ENCODE measurements at places on chromosomes 4 and X.

- DNase-seq, result no peak
Observed at GRCh38 chr4:179585761-179586160, 2143.5 kb upstream of the AGA start.

GRCh38 chr4:48130100-48130499 lies 4.0 kb downstream of the TXK start:
- no peak for DNase-seq

- DNase-seq, result no peak
Observed at GRCh38 chrX:129006491-129006890, 516.8 kb downstream of the SMARCA1 start.

GRCh38 chr4:145734576-145735346 lies 54.8 kb downstream of the C4orf51 start:
- DNase-seq, result no peak

GRCh38 chr4:143489106-143489505 lies 24.4 kb upstream of the SMARCA5 start:
- no peak for DNase-seq

DNA sequence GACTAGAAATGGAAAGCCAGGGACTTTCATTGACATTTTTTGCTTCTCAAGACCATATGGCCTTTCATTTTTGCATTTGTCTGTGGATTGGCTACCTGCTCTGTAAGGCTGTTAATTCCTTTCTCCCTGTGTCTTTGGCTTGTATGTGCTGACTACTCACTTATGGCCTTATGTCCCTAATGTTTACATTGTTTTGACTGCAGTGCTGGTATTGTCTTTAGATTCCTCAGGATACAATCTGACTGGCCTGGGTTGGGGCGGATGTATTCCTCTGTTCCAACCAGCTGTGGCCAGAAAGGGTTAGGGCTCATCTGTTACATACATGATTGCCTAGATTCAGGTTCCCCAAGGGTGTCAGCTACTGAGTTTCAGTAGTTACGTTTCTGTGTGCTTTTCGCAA lies 108.1 kb downstream of the RAPGEF2 start:
- no peak for DNase-seq

GRCh38 chr4:1628892-1629698 lies 55.0 kb downstream of the FAM53A start:
- DNase-seq, result peak; percentile 67

- DNase-seq, result peak; percentile 3
Observed at GRCh38 chrX:132292793-132293192, 73.5 kb upstream of the RAP2C start.

DNA sequence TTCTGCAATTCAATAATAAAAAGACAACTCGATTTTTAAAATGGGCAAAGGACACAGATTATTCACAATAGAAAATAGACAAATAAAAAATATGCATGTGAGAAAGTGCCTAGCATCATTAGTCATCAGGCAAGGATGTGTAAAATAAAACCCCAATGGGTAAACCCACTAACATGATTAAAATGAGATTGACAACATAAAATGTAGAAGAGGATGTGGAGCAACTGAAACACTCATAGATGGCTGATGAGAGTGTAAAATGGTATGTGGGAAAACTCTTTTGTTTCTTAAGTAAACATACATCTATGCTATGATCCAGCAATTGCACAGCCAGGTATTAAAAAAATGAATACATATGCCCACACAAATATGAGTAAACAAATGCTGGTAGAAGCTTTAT lies 177.6 kb downstream of the IQCM start:
- no peak for DNase-seq

DNA sequence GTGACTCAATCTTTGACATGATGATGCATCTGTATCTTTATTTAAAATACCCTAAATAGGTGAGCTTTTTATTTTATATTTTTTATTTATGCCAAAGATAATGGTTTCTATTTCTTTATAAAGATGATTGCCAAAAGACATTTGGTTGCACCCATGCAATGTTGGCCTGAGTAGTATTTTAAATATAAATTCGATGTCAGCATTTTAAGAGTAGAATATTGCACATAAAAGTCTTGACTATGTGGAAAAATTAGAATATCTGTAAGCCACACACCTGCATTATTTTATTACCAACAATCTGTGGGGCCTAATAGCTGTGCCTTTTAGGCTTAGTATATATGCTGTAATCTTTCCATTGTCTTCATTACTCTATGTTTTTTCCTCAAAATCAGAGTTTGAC lies 91.4 kb downstream of the CPXCR1 start:
- no peak for DNase-seq

DNA sequence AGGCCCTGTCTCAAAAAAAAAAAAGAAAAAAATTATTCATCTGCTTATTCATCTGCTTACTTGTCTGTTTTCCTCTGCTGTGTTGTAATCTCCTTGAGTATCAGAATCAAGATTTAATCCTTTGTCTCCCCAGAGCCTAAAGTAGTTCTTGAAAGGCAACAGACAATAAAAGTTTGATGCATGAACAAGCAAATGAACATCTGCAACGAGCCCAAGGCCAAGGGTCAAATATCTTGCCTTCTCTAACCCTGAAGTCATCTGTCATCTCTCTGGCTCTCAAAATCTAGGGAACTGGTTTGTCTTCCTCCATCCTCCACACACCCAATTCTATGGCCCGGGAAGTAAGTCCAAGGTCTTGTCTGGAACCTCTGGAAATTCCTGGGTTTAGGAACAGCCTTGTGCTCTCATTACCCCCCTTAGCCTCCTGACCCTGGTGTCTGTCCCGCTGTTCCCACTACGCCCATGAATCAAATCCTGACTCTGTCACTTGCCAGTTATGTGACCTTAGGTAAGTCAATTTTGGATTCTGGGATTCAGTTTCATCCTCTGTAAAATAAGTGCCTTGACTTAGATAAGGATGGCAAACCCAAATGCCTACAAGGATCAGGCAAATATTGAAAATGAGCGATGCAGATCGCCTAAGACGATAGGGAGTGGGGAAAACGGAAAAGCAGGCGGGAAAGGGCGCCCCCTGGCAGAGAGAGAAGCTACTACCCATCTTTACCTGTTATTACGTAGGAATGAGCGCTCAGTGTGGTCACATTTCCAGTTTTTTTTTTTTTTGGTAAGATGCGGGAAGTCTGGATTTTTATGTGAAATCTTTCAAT lies 102.7 kb upstream of the DHX15 start:
- DNase-seq, result no peak

DNA sequence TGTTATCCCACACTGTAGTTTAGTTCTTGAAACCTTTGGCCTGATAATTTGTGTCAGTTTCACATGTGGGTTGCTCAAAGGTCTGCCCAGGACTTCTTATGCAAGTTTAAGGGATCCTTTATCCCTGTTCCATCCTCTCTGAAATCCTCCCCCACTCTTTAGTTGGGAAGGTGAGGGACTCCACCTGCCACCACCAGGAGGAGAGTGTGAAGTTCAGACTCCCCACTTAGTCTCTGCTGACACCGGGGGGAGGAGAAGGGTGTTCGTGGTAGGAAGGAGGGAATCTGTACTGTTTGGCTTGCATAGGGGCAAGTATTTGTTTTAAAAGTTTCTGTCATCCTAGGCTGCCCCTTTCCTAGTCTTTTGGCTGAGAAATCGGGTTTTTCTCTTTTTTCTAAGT lies 211.8 kb downstream of the PPP4R3C start:
- DNase-seq, result no peak

DNA sequence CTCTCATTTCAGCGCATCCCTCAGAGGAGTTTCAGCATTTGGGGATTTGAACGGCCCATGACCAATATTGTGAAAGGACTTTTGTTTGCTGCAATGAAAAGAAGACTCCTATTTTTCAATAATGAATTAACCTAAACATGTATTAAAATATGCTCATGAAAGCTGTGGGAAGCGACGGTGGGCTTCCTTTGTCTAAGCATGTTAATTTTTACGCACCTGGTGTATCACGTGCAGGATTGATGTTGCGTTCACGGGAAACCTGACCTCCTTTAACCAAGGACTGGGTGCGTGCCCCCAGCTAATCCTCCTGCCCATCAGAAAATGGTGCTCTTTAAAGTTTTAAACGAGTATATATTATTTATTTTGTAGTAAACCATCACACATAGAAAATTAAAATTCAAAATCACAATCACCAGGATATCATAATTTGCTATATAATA lies 590 bp upstream of the CCDC110 start:
- DNase-seq, result no peak

DNA sequence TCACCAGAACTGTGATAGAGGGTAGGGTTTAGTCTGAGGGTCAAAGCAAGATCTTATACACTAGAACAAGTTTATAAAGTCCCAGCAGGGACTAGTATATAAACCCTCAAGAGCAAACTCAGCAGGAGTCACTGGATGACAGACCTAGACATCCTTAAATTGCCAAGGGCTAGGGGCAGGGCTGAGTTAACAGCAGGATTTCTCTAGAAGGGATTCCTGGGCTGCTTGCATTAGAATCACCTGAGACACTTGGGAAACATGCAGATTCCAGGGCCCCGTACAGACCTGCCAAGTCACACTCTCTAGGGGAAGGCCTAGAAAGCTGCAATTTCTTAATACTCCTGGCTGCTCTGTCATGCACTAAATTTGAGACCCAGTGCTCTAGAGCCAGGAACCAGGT lies 6.6 kb upstream of the GPR50 start:
- DNase-seq, result no peak

- no peak for DNase-seq
Observed at GRCh38 chr4:152850377-152850776, 70.6 kb downstream of the ARFIP1 start.

DNA sequence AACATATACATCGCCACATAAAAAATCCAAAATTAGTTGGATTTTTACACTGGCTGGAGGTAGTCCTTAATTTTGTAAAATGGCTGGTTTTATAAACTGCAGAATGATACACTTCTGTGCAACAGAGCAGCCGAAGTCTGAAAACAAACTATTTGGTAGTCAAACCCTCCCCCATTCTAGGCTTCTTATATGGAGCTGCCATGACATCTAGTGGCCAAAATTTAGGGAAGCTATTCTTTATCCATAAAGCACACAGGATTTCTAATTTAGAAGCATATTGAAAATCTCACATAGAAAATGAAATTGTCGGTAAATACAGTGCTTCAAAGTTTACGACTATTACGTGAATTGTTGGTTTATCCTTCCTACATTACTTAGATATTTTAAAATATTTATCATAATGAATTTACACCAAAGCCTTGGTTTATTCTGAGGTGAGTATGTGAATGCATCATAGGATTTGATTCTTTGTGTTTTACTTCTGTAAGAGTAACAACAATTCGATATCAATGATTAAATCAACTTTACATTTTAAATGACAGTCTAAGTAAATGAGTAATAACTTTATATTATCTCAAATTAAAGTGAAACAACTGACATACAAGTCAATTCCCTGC lies 113.4 kb upstream of the FAM241A start:
- no peak for DNase-seq

GRCh38 chrX:29852767-29853166 lies 362.6 kb upstream of the MAGEB2 start:
- no peak for DNase-seq

DNA sequence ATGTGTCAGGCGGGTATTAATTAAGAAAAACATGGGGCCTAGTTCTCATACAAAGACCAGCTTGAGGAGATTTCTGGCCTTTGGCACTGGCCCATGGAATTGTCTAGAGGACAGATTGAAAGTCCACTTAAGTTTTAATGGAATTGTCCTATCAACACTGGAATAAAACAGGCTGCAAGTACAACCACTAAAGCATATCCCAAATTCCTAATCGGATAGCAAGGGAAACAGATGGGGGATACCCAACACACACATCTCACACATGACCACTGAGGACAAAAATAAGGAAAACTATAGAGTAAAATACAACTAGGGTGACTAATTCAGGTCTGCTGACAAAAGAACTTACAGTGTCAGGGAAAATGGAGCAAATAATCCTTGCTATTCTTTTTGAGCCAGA lies 167.8 kb downstream of the GASK1B start:
- DNase-seq, result no peak

DNA sequence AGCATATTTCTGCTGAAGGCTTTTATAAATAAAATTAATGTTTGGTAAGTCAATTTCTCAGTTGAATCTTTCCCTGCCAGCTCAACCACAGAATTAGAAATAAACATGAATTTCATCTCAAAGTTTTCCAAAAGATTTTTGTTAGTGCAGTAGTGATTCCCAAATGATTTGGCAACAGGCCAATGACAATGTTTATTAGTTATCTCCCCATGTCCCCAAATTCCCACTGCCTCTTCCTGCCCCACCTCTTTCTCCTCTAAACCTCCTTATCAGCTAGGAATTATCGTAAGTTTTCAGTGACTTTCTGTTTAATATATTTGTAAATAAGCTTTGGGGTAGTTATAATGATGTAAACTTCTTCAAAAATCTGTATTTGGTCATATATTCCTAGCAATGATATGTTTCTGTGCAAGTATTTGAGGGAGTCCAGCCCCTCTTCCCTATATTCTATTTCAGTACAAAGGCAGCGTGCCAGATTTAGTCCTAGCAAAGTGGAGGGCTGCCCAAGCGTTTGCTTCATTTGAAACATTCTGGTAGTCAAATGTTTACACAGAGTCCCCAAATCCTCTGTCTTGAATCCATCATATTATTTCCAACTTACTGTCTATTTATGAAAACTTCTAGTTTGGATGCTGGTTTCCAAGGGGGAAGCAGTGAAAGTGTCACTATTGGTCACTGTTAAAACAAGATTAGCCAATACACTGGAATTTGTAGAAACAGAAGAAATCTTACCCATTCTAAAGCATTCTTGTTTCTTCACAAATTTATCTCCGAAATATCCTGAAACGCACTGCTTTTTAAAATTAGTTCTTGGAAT lies 33.7 kb upstream of the ANKRD50 start:
- DNase-seq, result no peak

DNA sequence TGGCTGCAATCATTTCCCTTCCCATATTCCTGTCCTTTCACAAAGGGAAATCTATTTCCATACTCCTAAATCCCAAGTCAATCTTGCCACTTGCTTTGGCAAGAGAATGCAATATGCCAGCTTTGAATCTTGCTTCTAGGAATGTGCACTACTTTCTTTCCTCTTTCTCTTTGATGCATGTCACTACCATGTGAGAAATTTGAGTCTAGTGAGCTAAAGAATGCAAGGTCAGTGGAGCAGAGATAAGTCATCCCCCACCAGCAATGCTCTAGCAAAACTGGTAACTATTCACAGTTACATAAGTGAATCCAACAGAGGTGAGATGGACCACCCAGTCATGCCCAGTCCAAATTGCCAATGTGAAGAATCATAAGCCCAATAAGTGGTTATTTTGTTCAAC lies 910.4 kb downstream of the RAB28 start:
- DNase-seq, result no peak

GRCh38 chr4:1160351-1160750 lies 12.0 kb downstream of the SPON2 start:
- DNase-seq, result no peak

DNA sequence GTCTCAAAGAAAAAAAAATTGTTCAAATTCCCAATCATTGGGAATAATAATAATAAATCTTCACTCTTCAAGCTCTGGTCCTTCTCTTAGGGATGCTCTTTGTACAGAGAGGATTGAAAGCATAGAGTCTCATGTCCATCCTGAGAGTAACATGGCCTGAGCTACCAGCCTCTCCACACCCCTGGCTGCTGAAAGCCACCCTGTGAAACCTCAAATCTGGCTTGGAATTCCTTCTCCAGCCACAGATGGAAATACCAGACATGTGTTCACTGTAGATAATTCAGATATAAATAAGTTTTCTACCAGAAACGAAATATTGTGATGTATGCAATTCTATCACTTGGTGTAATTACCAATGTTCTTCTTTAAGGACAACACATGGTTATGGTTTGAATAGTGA lies 140.6 kb downstream of the ARSF start:
- no peak for DNase-seq

Measured in stimulated activated naive CD8-positive, alpha-beta T cell treated with anti-CD3 and anti-CD28 coated beads, Interleukin-15, amount 100 ng/mL, for 72 hours (primary cell).